ENCODE measurements at places on chromosomes 7 and 10.

DNA sequence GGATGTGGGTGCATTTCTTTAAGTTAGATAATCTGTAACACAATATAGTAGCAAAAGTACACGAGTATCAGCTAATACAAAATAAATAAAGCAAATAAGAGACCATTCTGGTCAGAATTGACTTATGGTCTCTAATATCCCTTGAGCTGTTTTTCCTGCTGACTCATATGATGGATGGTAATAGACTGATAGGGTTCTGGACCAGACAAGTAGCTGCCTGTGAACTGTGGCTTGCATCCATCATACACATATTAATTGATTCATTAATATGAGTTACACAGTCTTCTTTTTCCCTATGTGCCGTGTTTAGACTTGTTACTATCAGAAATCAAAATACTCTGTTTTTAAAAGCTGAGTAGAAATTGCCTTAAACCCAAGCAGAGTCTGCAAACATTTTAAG, 762.8 kb downstream of the GATA3 start:
- no peak for DNase-seq

DNA sequence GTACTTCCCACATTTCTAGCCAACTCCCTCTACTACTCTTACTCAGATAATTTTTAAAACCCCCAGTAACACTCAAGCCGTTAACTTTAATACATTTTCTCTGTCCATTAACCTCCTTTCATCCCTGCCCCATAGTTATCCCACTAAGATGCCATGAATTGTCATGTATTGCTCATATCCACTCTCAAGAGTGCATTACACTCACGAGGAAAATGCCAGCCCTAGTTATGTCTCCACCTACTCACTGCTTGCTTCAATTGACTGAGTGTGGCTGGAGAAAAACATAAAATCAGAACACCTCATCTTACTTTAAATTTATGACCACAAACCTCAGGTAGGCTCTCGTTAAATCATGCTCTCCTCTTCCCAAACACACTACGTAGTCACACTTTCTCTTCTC, 324.1 kb upstream of the NPSR1 start:
- DNase-seq: no peak

DNA sequence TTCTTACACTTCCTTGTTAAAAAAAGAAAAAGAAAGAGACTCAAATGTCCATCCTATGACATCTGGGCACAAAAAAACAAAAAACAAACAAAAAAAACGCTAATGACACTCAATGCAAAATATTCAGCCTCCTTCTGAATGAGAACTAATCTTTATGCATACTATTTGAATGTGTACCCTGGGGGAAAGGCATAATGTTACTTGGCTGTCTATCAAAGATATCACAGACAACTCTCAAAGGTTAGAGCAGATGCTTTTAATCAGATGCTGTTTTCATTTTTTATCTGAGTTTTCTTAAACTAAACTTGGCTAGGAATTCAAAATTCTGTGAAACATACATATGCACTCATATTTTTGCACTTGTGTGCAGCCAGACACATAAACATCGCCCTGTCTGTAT, 745.8 kb downstream of the CNTNAP2 start:
- DNase-seq: no peak

DNA sequence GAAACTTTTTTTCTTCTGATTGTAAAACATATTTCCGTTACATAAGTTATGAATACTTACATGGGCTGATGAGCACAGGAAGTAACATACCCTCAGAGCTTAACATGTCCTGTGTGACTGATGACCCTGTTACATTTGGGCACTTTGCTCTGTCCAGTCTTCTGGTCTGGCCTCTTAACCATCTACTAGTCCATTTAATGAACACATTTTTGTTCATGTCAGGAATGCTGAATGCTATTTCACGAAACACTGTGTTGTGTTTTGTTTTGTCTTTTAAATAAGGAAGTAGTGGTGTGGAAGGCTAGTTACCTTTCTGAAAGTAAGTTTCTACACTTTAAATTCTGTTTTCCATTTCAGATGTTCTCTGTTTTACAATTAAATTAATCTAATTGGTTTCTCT, 77.7 kb downstream of the RBM33 start:
- DNase-seq: no peak

GRCh38 chr7:113217314-113217713, 99.0 kb upstream of the SMIM30 start:
- DNase-seq: no peak

DNA sequence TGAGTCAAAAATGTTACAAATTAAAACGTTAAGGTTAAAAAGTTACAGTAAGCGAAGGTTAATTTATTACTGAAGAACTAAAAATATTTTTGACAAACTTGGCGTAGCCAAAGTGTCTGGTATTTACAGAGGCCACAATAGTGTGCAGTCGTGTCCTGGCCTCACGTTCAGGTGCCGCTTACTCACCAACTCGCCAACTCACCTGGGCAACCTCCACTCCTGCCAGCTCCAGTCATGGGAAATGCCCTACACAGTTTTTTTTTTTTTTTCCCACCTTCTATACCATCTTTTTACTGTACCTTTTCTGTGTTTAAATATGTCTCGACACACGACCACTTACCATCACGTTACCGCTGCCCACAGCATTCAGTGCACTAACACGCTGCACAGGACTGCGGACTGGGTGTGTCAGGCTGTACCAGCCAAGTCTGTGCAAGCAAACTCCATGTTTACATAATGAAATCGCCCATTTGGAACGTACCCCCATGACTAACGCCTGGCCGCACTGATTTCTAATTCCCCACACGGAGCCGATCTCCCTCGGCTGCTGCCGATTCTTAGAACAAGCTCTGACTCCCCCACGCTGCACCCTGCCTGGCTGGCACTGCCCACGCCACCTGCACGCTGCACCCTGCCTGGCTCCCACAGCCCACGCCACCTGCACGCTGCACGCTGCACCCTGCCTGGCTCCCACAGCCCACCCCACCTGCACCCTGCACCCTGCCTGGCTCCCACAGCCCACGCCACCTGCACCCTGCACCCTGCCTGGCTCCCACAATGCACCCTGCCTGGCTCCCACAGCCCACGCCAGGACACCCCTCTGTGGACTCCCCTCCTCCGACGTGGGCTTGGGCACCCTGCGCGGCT, 203.1 kb downstream of the ZMYND11 start:
- DNase-seq: no peak

DNA sequence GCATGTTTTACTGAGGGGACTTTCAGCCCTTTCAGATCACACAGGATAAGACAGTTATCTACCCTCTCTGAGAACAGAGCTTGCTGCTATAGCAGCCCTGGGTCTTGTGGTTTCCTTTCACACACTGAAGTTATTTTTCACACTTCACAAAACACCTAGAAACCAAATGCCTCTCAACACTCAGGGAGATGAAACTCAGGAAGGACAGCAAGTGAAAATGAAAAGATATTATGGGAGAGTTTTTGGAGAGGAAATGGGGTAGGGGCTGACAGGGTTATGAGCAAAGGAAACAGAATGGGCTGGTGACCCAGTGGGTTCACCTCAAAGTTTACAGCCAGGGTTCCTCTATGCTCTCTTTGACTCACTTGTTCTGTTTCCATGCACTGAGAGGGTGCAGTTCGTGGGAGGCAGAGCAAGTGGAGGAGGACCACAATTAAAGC, 17.0 kb upstream of the GIMAP2 start:
- DNase-seq: peak; percentile 64

GRCh38 chr7:107049480-107049879, 5.0 kb downstream of the PRKAR2B start:
- DNase-seq: no peak

DNA sequence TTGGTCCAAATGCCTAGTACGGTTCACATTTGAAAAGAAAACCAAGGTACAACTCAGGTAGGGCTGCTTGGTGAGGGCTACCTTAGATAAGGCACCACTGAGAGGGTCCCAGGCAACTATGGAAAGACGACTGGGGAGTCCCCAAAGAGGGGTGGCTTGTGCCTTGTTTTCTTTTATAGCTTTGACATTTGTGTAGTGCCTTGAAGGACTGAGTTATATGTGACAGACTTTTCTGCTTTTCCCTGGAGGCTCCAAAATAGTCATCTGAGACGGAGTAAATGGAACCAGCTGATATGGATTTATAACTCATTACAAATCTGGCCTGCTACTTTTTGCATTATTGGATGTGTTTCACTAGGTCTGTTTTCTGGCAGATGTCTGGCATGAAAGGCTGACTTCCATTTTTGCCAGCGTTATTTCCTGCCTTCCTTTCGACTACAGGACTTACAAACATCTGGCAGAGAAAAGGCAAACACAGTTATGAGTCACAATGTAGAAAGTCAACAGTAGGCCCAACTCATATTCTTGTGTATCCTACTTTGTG, 88.2 kb upstream of the IMMP2L start:
- no peak for DNase-seq

DNA sequence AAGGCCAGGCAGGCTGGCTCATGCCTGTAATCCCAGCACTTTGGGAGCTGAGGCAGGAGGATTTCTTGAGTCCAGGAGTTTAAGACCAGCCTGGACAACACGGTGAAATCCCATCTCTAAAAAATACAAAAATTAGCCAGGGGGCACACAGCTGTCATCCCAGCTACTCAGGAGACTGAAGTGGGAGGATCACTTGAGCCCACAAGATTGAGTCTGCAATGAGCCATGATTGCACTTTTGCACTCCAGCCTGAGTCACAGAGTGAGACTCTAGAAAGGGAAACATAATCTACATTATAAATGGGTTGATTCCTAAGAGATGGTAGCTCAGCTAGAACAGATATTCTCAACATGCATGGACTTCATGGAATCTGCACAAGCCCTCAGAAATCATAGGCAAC, 6.3 kb upstream of the LIPF start:
- no peak for DNase-seq

GRCh38 chr10:63391812-63392211, 74.0 kb downstream of the JMJD1C start:
- no peak for DNase-seq

Data from GM13977 (cell line).